ENCODE measurements at places on chromosomes 12 and 14.
A peak's percentile ranks its signal among the peaks of the same experiment; 100 is the strongest.

DNA sequence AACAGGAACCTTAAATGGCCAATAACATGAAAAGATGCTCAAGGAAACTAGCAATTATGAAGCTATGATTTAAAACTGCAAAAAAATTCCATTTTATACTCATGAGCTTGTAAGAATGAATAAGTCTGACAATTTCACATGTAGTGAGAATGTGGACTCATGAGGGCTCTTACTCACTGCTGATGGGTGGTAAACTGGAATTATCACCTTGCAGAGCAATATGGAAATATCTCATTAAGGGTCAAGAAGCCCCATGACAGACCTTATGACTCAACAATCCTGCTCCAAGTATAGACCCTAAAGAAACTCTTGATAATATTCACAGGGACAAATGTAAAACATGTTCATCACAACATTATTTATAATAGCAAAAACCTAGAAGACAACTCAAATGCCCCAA is 23.5 kb upstream of the SMAGP start:
- DNase-seq, result no peak

GRCh38 chr12:74900232-74900631 is 309.4 kb downstream of the KCNC2 start:
- DNase-seq, result no peak

- DNase-seq, result no peak
Measured at GRCh38 chr12:8644345-8645248, 18.0 kb downstream of the MFAP5 start.

DNA sequence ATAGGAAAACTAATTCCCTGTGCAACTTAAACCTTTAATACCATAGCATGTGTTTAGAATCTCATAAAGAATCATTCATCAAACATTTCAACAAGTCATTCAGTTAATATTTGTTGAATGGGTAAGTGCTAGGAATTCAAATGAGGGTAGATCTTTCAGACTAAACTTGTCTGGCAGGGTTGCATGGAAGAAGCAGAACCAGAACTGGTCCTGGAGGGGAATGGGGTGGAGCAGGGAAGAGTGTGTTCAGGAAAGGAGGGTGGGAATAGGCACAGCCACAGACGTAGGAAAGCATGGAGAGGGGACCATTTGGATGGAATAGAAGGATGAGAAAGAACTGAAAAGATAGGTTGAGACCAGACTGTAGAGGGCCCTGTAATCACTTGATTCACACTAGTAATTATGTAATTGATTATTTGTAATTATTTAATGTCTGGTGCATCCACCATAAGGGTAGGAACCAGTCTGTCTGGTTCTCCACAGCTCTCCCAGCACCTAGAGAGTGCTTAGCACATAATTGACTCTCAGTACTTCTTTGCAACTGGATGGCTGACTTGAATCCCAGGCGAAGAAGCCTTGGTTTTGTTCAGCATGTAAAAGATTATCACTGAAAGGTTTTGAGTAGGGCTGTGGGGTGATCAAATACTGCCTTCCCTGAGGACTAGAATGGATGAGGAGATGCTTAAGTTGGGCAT is 3.0 kb upstream of the MAP3K9 start:
- no peak for DNase-seq

DNA sequence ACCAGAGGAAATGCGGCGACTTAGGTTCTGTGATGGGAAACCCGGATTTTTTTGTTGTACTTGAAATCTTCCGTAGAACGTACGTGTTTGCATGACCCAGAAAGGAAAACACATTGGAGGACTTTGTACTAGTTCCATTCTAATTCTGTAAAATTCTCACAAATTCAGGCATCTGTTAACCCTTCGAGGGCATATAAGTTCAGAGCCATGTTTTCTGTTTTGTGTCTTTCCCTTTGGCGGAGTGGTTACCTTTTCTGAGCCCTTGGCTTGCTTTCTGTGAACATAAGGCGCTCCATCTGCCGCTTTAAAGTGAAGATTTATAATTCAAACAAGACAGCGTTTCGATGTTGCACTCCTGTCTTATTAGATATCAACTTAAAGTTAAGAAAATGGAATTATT is 34.2 kb downstream of the BICD1 start:
- DNase-seq, result no peak

DNA sequence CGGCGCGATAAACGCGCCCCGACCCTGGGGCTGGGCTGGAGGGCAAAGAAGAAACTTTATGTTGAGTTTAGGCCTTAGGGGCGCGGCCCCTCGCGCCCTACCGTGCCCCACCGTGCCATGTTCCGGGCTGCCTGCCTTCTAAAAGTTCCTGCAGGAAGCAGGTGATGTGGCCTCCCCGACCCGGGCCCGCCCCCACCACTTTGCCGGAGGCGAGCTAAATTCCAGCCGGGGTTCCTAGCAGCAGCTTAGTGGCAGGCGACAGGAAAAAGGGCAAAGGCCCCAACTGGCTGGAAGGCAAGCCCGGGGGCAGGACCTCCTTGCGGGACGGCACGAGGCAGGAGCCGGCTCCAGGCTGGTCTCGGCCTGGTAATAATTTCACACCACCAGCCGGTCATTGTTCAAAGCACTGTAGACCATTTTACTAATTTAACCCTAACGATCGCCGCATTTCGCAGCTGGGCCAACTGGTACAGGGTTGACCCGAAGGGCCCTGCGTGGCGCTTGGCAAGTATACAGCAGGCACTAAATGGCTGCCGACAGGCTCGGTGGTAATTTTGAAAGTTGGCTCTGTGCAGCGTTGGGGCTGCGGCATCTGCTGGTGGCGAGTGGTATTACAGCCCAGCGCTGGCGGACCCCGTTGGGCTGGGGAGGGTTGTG is 895 bp upstream of the CCDC88C start:
- DNase-seq, result peak; percentile 67

GRCh38 chr12:98595243-98595988 is 1.9 kb downstream of the SLC25A3 start:
- DNase-seq, result no peak

GRCh38 chr14:34536951-34537676 is 2.4 kb downstream of the EAPP start:
- DNase-seq, result no peak

Measured in activated T-helper 1 cell treated with anti-CD3 and anti-CD28 coated beads, Interleukin-2, amount 50 U/mL, for 16 hours (primary cell).